A549 treated with GW870086 at 1 μM for 4 hours (cell line): ENCODE measurements at places on chromosomes 1 and 21. TPM values are rescaled to one million over a fixed set of nuclear protein-coding genes. Genes with fewer than 3 reads are reported as not detected.

Gene C1orf141
- total RNA-seq = not detected in 5 replicates

Gene LBR
- 29.9 to 44.3 TPM (median 38.1 TPM) in 5 replicates for total RNA-seq

Gene SMIM11
- 12.3 to 22.5 TPM (median 18.4 TPM) in 5 replicates for total RNA-seq

Gene VASH2
- total RNA-seq = 2.6 to 4.7 TPM (median 3.6 TPM) in 5 replicates

Gene LCE1C
- not detected in 5 replicates for total RNA-seq

Gene MORC3
- total RNA-seq = 4.5 to 9.8 TPM (median 6.8 TPM) in 5 replicates

Gene C1QTNF12
- total RNA-seq = 0.98 to 1.7 TPM (median 1.6 TPM) in 5 replicates
